ENCODE measurements at places on chromosomes 6 and 20.
A peak's percentile ranks its signal among the peaks of the same experiment; 100 is the strongest.

DNA sequence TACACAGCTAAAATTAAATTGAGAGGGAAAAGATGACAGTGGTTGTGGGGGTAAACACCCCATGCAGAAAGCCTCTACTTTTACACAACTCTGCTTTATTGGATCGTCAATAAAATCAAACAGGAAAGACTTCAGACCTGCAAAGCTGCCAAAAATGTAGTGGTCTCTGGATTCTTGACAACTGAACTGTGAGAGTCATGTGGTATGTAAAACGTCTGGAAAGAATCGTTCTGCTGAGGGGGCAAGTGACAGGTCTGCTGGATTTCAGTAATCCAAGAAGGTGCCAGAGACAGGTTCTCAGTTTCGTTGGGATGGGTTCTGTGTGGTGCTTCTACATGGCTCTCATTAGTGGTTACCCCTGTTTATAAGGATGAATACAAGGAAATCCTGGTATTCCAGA lies 63.3 kb downstream of the TSPYL4 start:
- peak; percentile 51 for DNase-seq

- peak; percentile 57 for DNase-seq
Measured at GRCh38 chr6:43644940-43645612, at the start of gene RSPH9. RSPH9 (plus strand) TSS chr6:43645036; CDS start chr6:43645099, 63 bp downstream.

DNA sequence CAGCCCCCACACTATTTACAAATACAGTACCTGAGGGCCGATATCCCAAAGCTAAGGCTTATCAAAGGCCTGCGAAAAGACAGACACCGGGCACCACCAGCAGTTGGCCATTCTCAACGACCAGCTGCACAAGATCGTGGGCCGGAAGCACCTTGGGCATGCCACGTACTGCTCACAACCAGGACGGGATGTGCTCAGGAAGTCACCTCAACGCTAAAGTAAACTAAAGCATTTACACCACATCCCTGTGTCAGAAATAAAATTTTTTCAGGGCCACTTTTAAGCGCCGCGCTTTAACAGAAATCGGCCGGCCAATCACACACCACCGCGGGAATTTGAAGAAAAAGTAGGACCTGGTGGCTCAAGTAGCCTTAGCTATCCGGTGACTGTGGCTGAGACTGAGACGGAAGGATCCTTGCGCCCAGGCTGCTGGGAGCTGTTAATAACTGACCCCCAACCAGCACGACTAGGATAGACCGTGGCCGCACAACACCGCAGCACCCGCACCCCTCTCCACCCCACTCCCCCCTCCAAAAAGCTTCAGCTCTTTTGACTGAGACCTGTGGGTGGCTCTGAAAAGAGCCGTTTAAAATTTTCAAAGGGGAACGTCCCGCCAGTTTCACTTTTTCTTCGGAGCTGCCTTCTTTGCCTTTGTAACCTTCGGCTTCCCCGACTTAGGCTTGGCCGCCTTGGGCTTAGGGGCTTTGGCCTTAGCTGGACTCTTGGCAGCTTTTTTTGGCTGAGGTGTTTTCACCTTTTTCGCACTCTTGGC lies 131.2 kb upstream of the BTN3A2 start:
- peak; percentile 59 for DNase-seq

GRCh38 chr6:15546591-15546990 lies 116.2 kb downstream of the DTNBP1 start:
- no peak for DNase-seq

DNA sequence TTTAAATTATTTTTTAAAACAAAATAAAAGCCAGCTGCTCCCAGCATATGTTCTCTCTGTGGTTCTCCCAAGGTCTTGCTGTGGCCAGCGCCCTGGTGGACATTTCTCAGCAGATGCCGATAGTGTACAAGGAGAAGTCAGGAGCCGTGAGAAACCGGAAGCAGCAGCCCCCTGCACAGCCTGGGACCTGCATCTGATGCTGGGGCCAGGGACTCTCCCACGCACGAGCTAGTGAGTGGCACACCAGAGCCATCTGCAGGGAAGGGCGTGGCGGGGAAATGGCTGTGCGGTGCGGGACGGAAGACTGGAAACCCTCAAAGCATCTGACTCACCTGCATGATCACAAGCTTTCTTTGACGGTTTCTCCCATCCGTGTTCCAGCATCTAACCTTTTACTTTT lies 16.5 kb downstream of the GFRA4 start:
- no peak for DNase-seq

DNA sequence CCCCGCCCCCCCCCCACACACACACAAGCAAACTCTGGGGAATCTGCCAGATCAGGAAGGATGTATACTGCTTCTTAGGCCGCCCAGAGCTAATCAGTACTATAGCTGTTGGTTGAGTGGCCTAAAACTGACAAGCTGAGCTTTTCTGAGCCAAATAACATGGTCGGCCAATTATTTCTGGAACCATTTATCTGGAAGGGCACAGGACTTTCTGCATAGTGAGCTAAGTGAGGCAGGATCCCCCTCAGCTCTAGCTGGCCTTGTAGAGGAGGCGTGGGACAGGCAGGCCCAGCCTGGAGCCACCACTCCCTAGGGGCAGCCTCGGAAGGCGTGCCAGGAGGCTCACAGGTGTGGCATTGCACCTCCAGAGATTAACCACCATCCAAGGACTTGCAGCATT lies 200.1 kb downstream of the TMEM242 start:
- DNase-seq = no peak

- no peak for DNase-seq
Measured at GRCh38 chr6:161547617-161548016, 273.8 kb upstream of the AGPAT4 start.

GRCh38 chr20:46178891-46179290 lies 60.8 kb downstream of the CD40 start:
- DNase-seq = no peak

DNA sequence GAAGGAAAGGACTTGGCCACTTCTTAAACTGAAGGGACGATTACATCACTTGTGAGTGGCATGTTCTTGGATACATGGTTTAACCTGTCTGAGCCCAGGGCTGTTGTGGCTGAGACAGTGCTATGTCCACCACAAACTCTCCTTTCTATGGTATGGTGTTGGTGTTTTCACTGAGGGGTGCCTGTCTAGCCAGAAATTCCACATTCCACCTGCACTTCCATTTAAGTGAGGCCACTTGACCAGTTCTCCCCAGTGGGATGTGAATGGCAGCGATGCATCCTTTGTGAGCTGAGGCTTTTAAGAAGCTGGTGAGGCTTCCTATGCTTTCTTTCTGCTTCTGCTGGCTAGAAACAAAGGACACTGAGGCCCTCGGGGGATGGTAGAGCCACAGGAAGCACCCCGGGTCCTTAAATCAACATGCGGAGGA lies 151.4 kb upstream of the CHD6 start:
- DNase-seq = no peak

GRCh38 chr20:63843222-63843621 lies 12.2 kb upstream of the ZBTB46 start:
- no peak for DNase-seq

DNA sequence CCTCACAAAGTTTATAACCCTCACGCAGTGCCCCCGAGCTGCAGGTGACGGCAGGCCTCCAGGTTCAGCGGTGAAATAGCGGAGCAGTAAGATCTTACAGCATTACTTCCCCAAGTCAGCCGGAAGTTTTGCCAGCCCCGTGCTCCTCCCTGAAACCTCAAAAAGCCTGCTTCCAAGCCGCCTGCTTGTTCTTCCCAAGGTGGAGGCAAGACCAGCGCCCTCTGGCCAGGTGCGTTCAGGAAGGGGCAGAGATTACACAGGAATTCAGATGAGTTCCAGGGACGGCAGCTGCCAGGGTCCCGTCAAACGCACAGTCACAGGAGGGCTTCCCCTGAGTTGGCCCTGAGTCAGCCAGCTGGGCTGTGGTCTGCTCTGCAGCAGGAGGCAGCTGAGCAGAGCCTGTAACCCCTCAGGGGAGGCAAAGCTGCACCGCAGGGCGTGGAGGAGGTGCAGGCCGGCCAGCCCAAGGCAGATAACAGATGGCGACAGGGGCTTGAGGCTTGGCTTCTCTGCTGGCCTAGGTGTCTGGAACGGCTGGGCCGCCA lies 124.1 kb upstream of the RPS6KA2 start:
- DNase-seq = no peak

DNA sequence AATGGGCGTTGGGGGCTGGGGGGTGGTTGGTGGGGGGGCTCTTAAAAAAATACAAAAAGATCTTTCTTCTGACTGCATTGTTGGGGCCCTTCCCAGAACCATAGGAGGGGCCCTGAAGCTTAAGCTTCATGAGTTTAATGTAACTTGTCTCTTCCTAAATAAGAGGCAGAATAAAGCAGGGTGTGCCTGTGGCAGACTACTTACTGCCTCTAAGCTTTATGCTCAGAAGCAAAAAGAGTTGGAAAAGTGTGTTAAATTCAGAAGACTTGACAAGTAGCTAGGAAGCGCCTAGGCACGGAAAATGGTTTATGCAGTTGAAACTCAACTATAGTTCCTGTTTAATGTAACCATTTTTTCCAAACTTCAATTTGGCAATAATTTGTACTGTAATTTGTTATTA lies 44.5 kb downstream of the TIAM2 start:
- no peak for DNase-seq

DNA sequence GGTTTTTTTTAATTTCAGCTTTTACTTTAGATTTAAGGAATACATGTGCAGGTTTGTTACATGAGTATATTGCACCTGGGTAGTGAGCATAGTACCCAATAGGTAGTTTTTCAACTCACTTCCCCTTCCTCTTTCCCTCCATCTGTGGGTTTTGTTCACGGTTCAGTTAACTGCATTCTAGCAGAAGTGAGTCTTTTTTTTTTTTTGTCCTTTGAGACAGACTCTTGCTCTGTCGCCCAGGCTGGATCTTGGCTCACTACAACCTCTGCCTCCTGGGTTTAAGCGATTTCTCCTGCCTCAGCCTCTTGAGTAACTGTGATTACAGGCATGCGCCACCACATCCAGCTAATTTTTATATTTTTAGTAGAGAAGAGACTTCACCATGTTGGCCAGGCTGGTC lies 8.7 kb downstream of the UBR2 start:
- peak; percentile 2 for DNase-seq

DNA sequence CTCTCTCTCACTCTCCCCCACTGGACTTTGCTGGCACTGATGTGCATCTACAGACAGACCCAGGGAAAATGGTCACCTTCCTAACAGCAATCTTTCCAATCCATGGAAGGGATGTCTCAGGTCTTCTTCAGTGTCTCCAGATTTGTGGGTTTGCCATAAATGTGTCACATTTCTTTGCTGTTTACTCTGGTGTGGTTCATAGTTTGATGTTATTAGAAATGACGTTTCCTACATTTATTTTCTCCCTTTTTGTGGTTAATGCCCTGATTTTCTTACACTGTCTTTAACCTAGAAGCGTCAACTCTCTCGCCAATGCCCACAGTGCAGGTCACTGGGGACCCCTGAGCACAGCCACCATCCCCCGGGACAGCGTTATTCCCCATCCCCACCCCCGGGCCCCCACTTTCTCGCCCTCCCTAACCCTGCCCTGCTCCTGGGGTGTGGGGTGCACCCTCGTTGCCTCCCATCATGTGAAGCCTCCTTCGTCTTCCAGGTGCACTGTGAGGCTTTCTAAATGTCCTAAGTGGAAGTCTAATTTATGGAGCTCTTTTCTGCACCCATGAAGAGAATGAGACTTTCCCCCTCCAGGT lies 86.5 kb downstream of the YTHDF1 start:
- no peak for DNase-seq

- no peak for DNase-seq
Measured at GRCh38 chr6:38015341-38015740, 195.8 kb downstream of the ZFAND3 start.

GRCh38 chr6:45922728-45923351 lies 92.8 kb downstream of the CLIC5 start:
- DNase-seq = peak; percentile 82

- peak; percentile 23 for DNase-seq
Measured at GRCh38 chr6:121442576-121442975, 7.1 kb downstream of the GJA1 start.

- DNase-seq = no peak
Measured at GRCh38 chr6:27834384-27834783, 77.8 kb downstream of the OR2B2 start.

DNA sequence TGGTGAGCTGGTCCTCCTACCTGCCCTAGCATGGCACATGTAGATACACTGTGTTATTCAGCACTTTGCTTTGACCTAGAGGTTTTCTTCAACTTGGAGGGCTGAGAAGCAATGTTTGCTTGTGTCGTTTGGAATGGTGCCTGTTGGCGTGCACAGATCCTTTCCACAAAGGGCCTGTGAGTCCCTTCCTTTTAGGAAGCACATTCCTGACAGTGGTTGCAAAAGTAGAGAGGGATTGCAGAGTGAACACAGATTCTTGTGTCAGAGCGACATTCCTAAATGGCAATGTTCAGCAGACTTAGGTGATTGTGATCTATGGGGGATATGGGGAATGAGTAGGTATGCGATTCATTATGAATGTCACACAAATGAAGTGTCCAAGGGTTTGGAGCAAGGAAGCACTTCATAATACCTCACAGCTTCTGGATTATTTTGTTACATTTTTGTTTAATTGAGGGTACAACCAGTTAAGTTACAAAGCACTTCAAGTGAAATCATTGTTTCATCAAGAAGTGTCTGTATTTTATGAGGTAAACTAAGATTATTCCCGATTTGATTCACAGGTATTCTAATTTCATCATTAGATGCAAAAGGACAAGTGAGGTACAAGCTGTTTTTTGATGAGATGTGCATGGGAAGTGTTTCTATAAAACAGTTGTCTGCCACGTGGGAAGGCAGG lies 713 bp upstream of the RNF144B start:
- peak; percentile 75 for DNase-seq

- DNase-seq = no peak
Measured at GRCh38 chr6:105573556-105573955, 170.7 kb upstream of the PREP start.

GRCh38 chr6:21049572-21049971 lies 515.3 kb downstream of the CDKAL1 start:
- DNase-seq = peak; percentile 31

DNA sequence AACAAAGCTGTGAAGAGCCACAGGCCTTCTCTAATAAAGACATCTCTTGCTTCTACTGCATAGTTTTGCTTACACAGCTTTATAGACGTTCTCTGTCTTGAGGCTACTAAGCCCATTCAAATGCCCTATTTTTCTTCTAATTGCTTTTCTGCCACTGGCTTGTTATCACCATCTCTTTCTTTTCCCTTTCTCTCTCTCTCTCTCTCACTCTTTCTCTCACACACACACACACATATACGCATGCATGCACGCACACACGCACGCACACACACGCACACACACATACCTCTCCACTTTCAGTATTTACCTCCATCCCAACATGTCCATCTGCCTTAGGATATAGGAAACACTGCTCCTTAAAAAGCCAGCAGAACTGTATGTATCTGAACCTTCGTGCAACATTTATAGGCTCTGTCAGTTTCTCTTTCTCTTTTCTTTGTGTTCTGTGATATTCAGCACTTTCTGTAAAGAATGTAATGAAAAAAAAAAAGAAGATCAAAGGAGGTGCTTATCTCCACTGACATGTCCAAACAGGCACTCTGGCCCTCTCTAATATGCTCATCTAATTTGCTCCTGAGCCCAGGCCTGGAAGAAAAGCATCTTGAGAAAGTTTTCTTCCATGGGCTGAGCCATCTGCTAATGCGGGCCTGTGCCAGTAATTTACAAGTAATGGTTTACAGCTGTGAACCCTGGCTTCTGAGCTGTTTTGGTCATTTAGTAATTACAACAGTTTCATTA lies 1046.7 kb upstream of the MAP3K7 start:
- DNase-seq = no peak
